Breast epithelium (tissue), 4 donors: ENCODE measurements at places on chromosomes 2 and 18. TPM values are rescaled to one million over a fixed set of nuclear protein-coding genes. Genes with fewer than 3 reads are reported as not detected.

DNA sequence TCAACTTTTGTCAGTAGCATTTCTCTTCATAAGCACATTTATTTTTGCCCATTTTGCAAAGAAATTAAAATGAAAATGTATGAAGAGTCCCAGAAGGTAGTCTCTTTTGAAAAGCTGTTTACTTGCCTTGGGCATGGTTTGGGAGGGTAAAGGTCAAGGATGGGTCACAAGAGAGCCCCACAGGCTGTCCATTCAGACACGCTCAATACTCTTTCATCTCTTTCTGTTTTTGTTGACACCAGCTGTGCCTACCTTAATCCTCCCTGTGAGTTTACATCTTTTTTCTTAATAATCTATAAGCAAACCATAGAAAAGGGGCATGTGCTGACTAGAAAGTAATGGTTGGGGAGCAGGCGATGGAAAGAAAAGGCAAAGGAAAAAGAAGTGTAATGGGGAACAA lies 49.6 kb upstream of the KLF7 start:
- no peak for DNase-seq

DNA sequence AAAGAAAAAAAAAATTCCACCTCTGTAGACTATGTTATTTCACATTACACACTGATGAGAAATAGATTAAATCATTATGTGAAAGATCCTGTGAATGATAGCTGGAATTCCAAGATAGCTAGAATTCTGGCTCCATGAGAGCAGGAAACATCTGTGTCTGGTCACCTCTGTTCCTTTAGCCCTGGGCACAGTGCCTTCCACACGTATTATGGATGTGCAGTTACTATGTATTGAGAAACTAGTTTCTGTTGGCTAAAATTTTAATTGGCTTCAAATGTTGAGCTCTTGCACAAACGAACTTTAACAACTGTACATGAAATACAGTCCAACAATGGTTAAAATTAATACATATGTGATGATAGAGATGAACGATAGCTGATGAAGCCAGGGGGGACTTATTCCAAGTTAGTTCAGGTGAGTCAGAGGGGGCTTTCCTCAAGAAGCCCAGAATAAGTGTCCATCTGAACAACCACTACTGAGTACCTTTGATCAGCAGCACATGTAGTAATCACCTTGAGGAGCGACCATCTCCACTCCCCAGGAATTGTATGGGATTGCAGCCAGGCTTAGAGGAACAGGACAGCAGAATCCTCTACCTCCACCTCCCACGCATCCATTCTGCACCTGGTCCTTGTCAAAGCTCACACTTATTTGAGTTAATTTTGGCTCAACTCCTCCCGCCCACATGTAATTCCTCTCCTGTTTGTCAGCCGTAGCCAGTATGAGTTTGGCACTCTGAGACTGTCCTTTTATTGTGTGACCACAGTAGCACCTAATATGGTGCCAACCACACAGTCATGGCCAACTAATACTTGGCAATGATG lies 68.6 kb downstream of the NABP1 start:
- no peak for DNase-seq

- DNase-seq = no peak
Measured at GRCh38 chr2:217683106-217683870, 319.5 kb downstream of the TNS1 start.

DNA sequence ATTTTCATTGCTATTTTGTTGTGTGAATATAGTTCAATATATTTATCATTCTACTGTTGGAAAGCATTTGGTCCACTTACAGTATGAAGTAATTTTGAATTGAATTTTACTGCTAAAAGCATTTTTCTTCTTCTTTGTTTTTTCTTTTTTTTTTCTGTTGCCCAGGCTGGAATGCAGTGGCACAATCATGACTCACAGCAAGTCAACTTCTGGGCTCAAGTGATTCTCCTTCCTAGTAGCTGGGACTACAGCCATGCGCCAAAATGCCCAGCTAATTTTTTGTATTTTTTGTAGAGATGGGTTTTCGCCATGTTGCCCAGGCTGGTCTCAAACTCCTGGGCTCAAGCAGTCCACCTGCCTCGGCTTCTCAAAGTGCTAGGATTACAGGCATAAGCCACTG lies 2.4 kb upstream of the ETAA1 start:
- no peak for DNase-seq

- no peak for DNase-seq
Measured at GRCh38 chr18:13450289-13451212, 232.0 kb downstream of the LDLRAD4 start.

GRCh38 chr2:216572582-216573578 lies 60.3 kb upstream of the IGFBP2 start:
- DNase-seq = no peak

DNA sequence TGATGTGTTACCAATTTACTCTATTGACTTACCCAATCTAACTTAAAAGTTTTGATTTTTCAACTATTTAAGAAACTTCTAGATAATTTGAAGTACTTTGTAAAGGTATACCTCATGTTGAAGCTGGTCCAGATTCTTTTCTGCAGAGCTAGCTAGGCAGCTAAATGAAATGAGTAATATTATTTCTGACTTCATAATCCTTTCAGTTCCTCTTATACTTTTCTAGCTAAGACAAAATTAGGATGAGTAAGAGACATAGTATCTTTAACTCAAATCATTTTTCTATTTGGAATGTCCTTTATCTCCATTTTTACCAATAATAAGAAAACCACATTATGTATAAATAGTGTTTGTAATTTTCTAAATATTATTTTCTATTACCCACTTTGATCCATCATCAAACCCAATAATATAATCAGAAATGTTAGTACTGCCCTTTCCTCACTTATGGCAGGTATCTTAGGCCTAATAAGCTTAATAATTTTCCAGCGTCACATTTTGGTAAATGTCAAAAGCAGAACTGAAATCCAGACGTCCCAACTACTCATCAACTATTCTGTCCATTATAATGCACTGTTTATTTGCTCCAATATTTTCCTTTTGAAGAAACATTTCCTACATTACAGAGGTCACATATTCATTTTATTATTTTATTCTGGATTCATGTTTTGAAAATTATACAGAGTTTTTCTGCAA lies 456.6 kb downstream of the THSD7B start:
- no peak for DNase-seq

DNA sequence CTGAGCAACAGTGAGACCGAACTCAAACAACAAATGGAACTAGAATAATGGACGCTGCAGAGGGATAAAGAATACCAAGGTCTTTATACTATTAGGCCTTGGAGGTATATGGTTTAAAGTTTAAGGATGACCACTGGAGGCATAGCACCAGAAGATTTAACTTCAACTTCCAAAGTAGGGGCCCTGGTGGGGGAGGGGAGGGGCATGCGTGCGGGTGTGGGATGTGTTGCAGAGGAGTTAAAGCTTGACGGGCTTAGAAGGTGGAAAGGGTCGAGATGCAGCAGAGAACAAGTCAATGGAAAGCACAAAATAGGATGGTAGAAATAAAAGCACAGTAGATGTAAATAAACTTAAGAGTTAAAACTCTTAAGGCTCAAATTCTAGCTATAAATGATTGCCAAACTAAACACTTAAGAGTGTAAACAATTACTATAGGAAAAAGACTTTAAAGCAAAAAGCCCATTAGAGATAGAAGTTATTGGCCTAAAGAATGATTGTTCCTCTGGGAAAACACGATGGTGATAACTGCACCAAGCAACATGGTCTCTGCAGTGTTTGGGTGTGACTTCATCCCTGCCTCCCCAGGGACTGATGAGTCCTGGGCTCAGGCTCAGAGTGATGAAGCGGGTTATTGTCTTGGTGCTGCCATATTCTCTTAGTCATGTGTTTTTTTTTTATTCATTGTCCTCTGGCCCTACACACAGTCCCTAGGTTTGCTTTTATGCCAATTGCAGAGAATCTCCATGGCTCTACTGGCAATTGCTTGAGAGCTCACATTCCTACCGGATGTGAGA lies 13.0 kb downstream of the RRM2 start:
- DNase-seq = no peak

DNA sequence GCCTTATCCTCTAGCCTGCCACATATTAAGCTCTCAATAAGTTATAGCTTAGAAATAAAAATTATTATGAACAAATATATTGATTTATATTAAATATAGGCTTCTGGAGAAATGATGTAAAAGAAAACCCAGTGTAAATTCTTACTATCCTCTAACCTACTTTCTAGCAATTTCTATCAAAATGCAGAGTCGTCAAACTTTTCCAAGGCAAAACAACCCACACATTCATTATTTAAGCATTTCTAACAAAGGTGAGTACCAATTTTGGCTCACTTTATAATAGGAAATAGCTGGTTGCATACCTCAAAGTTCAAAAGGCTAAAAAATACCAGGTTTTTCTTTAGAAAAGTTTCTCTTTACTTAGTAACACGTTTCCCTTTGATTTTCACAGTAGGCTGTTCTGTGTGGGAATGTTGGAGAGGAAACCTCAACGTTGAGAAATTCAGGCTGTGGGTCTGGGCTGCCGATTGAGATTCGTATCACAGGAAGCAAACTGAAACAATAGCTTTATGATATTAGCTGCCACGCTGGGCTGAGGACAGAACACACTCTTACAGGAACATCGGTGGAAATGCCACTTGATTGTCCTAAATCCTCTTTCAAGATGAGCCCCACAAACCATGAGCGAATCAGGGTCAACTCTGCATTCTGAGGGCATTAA lies 53.0 kb downstream of the EPAS1 start:
- DNase-seq = no peak

DNA sequence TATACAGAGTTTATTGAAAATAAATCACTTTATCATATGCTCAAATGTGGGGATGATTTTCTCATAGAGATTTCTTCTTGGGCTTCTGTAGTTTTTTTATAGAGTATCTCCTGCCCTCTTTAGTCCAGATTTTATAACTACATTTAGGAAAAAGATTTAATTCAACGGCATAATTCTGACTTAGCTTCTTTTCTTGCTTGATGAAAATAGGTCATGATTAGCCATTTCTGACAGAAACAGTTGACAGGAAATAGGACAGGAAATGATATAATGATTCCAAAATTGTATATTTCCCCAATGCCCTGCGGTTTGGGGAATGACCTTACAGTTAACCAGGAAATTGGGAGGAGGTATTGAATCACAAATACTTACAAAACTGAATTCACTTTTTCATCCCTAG lies 1531.9 kb upstream of the ACVR2A start:
- no peak for DNase-seq

The WNT10A gene
- total RNA-seq = 0.88 TPM
